Kidney epithelial cell (primary cell): ENCODE measurements at places on chromosomes 16 and 17. TPM values are rescaled to one million over a fixed set of nuclear protein-coding genes. Genes with fewer than 3 reads are reported as not detected.

The SLC13A2 gene
- not detected in 2 replicates for total RNA-seq

The BMERB1 gene
- 23.5 and 29.3 TPM in 2 replicates for total RNA-seq

The TRIM65 gene
- total RNA-seq, result 22.7 and 31.8 TPM in 2 replicates

The ABCA10 gene
- total RNA-seq, result 0.14 and 0.29 TPM in 2 replicates

The MMP28 gene
- 0.17 TPM in 1 of 2 replicates, not detected in the other for total RNA-seq

The CD300LD gene
- not detected in 2 replicates for total RNA-seq

The MXRA7 gene
- 110 and 142 TPM in 2 replicates for total RNA-seq

The ADGRG3 gene
- total RNA-seq, result not detected in 2 replicates

The EVI2A gene
- not detected in 2 replicates for total RNA-seq

The CCL14 gene
- total RNA-seq, result not detected in 2 replicates

The CYB5D1 gene
- 5.3 and 7.4 TPM in 2 replicates for total RNA-seq

The CLEC10A gene
- total RNA-seq, result not detected in 2 replicates

The SPATA32 gene
- not detected in 2 replicates for total RNA-seq

The OTOP3 gene
- not detected in 2 replicates for total RNA-seq

The FXR2 gene
- 43.0 and 45.7 TPM in 2 replicates for total RNA-seq

The DNASE1L2 gene
- 0.21 and 2.3 TPM in 2 replicates for total RNA-seq

The MYH2 gene
- total RNA-seq, result not detected in 2 replicates

The SDR42E1 gene
- 9.5 and 15.0 TPM in 2 replicates for total RNA-seq

The FADS6 gene
- total RNA-seq, result not detected in 2 replicates

The B9D1 gene
- total RNA-seq, result 16.8 and 19.0 TPM in 2 replicates

The NPIPB13 gene
- 0.46 and 0.55 TPM in 2 replicates for total RNA-seq

The CNTNAP4 gene
- total RNA-seq, result not detected in 2 replicates

The ICAM2 gene
- 11.5 and 12.9 TPM in 2 replicates for total RNA-seq

The CLEC18A gene
- total RNA-seq, result 11.6 and 18.9 TPM in 2 replicates
